ENCODE measurements at places on chromosomes 4 and X.

GRCh38 chrX:16212436-16212835, 45.2 kb downstream of the MAGEB17 start:
- DNase-seq = peak; percentile 43

DNA sequence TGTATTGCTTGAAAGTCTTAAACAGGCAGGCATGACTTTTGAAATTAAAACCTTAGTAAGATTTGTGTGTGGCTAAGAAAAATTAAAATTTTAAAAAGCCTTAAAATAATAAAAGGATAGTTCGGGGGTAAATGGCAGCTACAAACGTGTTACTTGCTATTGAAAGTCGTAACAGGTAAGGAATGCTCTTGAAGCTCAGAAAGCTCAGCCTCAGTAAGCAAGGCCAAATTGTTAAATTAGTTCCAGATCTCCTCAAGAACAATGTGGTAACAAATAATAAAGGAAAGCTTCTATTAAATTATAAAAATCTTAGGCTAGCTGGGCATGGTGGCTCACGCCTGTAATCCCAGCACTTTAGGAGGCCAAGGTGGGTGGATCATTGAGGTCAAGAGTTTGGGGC, 25.5 kb downstream of the PRMT9 start:
- no peak for DNase-seq

- DNase-seq = no peak
Measured at GRCh38 chr4:54898656-54899340, 226.6 kb downstream of the KDR start.

- DNase-seq = no peak
Measured at GRCh38 chr4:26004290-26004689, 90.3 kb downstream of the SMIM20 start.

GRCh38 chr4:113069212-113069892, 19.9 kb downstream of the ANK2 start:
- peak; percentile 43 for DNase-seq

DNA sequence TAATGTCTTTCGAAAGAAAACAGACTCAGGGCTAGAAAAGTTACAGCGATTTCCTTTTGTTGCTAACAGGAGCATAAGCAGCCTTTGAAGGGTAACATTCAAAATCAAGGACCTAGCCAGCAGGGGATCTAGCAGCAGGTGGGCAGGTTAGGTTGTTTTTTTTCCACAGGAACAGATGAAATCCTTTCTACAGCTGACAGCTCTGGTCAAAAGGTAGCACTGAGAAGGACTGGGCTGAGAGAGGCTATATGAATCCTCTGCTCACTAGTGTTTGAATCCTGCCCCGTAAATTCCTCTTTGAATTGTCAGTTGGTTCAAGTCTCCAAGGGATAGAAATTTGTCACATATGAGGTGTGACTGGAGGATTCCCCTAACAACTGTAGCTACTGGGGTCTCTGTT, 188.2 kb downstream of the SH2D1A start:
- DNase-seq = no peak

DNA sequence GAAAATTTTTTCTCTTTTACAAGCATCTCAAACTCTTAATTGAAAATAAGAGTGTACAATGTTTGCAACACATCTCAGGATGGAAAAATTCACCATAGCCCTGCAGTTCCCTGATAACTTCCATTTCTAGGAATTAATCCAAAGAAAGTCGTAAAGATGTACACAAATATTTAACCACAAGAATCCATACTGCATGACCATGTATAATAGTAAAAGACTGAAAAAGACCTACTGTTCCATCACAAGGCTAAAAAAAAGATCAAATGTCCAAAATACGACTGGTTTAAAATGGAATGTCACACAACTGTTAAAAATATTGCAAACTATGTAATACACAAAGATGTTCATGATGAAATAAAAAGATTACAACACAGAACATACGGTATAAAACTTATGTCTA, 32.1 kb downstream of the HUWE1 start:
- no peak for DNase-seq

GRCh38 chrX:111127038-111127437, 31.0 kb downstream of the PAK3 start:
- no peak for DNase-seq

DNA sequence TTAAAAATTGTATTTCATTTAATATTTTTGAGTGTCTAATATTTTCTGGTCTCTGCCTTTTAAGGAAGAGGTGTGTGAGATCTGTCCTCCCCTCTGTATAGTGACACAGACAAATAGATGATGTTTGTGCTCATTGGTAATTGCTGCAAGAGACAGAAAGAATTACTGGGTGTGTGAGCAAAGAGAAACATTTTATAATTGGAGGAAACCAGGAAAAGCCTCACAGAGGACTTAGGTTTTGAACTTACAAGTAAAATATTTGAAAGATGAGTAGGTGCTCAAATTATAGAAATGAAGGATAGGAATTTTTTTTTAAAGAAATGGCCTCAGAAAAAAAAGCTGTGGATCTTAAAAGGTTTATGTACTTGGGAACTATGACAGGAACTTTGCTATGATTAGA, 149.8 kb downstream of the SPCS3 start:
- DNase-seq = no peak

DNA sequence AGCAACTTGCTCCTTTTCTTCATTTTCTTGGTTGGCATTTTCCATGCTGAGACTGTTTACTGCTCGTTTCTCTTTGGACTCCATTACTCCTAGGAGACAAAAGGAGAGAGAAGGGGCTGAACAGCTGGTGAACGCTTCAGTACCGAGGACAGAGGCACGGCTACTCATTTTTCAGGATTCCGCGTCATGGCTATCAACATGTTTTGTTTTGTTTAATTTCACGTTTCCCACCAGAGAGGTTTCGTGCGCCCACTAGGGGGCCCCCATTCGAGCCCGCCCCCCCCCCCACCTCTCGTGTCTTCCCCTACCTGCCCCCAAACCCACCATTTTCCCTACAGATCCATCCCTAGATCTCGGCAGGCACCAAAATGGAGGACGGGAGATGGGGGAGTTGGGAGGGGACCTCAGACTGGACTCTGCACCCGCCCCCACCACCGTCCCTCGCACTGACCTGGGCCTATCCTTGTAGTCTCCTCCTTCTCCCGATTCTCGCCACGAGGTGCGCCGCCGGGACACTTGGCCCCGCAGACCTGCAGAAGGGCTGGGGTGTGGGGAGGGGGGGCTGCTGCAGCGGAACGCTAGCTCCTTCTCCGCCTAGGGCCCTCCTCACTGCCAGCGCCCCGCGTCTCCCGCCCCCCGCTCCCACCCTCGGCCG, 653 bp downstream of the BEX1 start:
- DNase-seq = peak; percentile 60

- no peak for DNase-seq
Measured at GRCh38 chrX:131271826-131272225, 17.3 kb downstream of the IGSF1 start.

DNA sequence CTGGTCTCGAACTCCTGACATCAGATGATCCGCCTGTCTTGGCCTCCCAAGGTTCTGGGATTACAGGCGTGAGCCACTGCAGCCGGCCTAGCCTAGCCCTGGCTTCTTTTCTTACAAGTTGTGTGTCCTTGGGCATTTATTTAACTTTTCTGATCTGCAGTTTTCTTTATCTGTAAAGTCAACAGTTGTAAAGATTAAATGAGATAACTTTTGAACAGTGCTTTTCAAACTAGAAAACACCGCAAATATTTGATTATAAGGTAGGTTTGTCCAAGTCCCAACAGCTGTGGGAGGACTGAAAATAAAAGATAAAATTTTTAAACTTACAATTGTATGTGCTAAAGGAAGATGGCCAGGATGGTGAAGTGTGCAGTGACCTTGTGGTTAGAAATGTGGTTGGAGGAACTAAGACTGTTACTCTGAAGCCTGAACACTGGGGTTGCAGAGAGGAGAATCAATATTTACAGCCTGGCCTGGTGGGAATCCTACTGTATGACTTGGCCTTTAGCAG, 44.8 kb downstream of the GSX2 start:
- DNase-seq = no peak

DNA sequence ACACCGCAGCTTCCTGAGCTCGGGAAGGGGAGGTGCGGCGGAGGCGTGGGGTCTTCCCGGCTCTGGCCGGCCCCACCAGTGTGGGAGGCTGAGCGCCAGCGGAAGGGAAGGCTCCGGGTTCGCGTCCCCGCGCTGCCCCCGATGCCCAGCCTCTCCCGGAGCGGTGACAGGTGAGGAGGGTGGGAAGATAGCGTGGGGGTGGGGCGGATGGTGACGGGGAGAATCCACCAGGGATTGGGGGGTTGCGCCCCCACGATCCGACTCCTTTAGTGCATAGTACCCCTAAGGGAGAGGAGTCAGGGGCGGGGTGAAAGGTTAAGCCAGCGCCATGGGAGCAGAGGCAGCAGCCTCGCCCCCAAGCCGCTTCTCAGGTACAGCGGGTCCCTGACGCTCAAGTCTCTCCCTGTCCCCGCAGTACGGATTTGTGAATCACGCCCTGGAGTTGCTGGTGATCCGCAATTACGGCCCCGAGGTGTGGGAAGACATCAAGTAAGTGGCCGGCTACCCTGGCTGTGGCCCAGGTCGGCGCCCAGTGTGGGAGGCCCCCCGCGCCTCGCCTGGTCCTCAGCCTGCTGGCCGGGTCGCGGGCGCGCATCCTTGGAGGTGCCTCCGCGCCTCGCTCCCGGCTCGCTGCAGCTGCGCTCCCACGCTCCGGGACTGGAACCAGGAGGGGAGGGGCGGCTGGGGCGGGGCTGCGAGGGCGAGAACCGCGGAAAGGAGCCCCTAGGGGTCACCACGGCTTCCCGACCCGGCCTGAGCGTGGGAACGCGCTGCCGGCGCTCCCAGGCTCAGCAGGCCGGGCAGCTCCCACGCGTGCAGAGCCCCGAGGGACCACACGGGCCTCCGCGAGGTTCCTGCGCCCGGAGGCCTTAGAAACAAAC, 791 bp downstream of the GUCY1B1 start:
- peak; percentile 44 for DNase-seq

- peak; percentile 49 for DNase-seq
Measured at GRCh38 chr4:113162089-113162488, 112.6 kb downstream of the ANK2 start.

- peak; percentile 33 for DNase-seq
Measured at GRCh38 chrX:129983575-129984110, 1.2 kb downstream of the BCORL1 start.

DNA sequence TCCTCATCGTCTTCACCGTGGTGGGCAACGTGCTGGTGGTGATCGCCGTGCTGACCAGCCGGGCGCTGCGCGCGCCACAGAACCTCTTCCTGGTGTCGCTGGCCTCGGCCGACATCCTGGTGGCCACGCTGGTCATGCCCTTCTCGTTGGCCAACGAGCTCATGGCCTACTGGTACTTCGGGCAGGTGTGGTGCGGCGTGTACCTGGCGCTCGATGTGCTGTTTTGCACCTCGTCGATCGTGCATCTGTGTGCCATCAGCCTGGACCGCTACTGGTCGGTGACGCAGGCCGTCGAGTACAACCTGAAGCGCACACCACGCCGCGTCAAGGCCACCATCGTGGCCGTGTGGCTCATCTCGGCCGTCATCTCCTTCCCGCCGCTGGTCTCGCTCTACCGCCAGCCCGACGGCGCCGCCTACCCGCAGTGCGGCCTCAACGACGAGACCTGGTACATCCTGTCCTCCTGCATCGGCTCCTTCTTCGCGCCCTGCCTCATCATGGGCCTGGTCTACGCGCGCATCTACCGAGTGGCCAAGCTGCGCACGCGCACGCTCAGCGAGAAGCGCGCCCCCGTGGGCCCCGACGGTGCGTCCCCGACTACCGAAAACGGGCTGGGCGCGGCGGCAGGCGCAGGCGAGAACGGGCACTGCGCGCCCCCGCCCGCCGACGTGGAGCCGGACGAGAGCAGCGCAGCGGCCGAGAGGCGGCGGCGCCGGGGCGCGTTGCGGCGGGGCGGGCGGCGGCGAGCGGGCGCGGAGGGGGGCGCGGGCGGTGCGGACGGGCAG, 792 bp downstream of the ADRA2C start:
- no peak for DNase-seq

DNA sequence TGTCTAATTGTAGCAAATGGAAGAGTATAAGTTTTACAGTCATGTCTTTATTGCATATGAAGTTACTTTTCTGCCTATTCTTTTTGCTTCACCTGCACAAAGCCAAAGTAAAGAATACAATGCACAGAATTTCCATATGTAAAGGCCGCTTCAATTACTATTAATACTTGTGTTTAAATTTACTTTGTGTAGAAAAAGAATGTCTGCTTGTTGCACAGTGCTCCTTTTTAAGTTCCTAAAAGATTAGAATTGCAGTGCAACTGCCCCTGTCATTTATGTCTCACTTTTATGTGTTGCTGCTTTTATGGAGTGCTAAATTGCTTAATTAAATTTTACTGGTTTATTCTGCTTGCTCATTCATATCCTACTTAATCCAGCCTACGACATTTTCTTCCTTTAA, 830.5 kb downstream of the PDHA2 start:
- DNase-seq = no peak

DNA sequence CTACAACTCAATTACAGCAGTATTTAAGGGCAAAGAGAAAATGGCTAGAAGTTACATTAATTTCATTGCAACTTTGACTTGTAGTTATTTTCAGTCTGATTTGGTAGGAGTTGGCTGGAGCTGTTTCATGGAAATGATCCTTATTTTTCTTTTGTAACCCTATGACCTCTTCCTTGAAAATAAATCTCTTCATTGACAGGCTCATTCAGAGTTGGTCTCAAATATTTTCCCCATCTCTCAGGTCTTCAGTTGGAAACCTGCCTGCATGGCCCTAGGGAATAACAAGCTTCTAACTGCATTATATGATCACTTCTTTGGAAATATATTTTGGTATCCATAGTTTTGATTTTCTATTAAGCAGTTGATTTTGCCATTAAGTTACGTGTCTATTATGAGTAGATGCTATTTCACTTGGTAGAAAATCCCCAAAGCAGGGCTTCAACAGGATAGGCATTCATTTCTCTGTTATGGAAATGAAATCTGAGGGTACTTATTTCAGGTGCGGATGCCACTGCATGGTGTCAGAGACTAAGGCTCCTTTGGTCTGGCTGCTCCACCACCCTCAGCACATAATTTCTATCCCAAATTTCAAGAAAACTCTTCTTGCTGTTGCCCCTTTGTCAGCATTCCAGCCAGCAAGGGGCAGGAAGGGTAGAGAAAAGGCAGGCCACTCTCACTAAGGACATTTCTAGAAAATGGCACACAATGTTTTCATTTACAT, 502.5 kb downstream of the SPRY1 start:
- no peak for DNase-seq

GRCh38 chrX:80285131-80285773, 135.0 kb upstream of the TENT5D start:
- DNase-seq = peak; percentile 26

- no peak for DNase-seq
Measured at GRCh38 chrX:154091678-154092077, 5.8 kb downstream of the MECP2 start.

GRCh38 chrX:43808231-43808630, 74.0 kb downstream of the MAOB start:
- no peak for DNase-seq

GRCh38 chr4:89379511-89380044, 72.0 kb upstream of the GPRIN3 start:
- no peak for DNase-seq

DNA sequence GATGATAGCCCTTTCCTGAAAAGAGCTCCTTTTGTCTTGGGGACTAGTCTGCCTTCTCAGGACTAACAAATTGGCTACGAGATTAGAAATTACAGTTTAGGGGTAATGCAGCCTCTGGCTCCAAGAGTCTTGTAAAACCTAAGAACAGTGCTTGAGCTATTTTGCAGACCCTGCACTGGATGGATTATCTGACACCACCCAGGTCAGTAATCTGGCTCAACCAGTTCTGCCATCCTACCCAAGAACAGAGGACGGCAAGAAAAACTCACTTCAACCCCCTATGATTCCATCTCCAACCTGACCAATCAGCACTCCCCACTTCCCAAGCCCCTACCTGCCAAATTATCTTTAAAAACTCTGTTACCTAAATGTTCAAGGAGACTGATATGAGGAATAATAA, 225.1 kb downstream of the FAM47A start:
- DNase-seq = no peak

All from GM23248 (cell line).